ENCODE measurements at places on chromosomes 3 and 15.

GRCh38 chr3:34109846-34110245, 311.4 kb downstream of the PDCD6IP start:
- DNase-seq, result no peak

DNA sequence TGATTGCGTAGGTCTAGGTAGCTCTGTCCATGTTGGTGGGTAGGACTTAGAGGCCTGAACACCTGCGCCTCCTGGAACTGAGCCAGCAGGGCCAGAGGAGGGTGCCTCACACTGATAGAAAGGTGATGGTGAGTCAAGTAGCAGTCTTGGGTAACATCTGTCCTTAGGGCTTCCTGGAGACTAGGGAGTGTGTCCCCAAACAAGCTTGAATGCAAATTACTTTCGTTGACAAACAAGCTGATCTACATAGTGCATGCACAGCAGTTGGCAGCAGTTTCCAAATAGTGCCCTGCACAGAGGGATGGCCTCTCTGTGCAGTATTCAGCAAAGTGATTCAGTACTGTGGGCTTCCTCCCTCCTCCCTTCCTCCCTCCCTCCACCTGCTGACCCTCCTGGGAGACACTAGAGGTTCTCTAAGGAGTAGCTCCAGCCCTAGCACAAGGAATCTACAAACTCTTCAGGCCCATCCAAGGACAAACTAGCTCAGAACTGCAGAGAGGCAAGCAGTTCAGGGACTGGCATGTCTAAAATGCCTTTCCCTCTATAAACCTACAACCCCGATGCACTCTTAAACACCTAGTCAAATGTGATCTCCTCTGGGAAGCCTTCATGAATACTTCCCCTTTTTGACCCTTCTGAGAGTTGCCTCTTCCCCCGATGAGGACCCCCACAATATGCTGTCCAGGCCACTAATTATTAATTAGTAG, 61.0 kb downstream of the TLE3 start:
- no peak for DNase-seq

DNA sequence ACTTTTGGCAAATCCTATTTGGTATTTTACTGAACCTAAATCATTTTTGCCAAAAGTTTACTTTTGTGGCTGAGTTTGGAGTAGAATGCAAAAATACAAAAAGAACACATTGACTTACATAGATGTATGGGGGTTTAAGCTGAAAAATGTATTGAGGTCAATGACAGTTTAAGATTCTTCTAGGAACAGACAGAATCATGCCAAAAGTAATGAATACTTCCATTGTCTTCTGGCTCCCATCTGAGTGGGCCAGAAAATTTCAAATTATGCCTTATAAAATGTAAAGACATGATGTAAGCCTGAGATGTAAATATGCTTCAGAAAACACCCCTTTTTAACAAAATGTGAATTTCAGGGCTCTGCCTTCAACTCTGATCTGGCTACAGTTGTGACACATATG, 375.1 kb upstream of the DPH6 start:
- no peak for DNase-seq

GRCh38 chr15:78056714-78057269, 20.7 kb downstream of the TBC1D2B start:
- no peak for DNase-seq

DNA sequence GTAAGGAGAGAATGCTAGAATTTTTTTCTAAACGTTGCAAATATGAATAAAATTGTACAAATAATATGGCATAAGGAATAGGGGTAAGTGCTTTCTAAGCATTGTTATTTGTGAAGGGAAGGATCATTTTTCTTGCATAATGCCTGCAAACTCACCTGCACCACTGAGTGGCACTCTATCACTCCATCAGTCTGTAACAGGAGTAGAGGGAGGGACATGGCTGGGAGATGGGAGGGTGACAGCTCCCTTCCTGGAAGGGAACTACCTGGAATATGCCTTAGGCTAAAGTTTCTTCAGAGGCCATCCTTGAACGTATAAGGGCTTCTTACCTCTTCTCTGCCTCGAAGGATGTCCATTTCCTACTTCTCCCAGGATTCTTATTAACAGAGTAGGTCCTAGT, 3.0 kb downstream of the NAALADL2 start:
- DNase-seq, result no peak

DNA sequence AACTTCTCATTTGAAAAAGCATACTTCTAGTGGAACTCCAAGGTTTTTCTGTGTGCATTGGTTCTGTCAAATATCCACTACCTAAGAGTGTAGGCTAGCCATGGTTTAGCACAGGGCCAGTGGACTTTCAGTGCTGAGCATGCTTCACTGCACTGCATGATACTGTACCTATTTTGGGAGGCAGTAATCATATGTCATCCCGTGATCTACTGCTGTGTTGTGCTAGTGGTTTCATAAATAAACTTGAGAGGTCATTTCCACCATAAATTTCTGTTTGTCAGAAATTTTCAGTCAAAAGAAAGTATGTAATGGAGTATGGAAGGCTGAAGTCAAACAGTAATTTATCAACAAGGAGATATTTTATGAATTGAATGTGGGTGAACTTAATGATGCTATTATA, 203.6 kb downstream of the ROBO1 start:
- no peak for DNase-seq

DNA sequence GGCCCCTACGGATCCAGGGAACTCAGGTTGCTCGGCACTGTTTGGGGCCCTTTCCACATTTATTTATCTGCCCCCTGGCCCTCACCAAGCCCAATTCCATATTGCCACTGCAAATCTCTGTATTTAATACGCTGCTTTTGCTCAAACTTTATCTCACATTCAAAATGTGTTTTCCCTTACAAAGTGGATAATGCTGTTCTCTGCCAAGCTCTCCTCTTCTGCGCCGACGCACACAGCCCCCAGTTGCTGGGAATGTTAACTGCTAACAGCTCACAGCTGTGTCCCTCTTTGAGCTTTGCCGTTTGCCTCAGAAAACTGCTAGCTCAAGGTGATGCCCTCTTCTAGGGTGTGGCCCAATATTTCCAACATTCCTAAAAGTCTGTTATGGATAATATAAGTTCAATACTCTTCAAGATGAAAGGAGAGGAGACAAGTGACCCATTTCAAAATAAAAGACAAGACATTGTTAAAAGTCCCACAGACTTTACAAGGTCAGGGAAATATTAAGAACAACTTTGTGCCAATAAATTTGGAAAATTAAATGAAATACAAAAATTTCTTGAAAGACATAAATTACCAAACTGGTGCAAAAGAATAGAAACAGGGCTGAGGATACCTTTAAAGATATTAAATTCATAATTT, 12.6 kb upstream of the FBN1 start:
- DNase-seq, result no peak

- no peak for DNase-seq
Observed at GRCh38 chr3:126446301-126446700, 29.4 kb downstream of the ZXDC start.

GRCh38 chr15:68668926-68669600, 90.3 kb downstream of the CORO2B start:
- no peak for DNase-seq

- no peak for DNase-seq
Observed at GRCh38 chr15:57345584-57345983, 30.7 kb upstream of the CGNL1 start.

GRCh38 chr3:65829228-65829627, 209.5 kb downstream of the MAGI1 start:
- no peak for DNase-seq

GRCh38 chr15:95994418-95994817, 336.1 kb upstream of the NR2F2 start:
- peak; percentile 62 for DNase-seq

DNA sequence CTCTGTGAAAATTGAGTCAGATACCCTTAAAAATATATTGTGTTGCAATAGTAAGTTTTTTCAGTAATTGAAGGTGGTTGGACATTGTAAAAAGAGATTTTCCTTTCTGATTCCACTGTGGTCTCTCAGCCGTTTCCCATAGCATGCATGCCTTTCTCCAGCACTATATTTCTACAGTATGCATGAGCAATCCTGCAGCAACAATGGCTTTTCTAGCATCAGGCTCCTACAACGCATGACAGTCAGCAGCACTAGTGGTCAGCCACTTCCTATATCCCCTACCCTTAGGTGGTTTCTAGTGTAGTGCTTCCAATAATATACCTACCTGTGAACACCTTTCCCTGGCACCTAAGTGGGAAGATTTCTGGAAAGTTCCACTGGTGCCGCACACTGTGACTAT, 55.4 kb upstream of the SNRPN start:
- DNase-seq, result peak; percentile 3

GRCh38 chr15:56247266-56247665, 3.6 kb upstream of the RFX7 start:
- no peak for DNase-seq

DNA sequence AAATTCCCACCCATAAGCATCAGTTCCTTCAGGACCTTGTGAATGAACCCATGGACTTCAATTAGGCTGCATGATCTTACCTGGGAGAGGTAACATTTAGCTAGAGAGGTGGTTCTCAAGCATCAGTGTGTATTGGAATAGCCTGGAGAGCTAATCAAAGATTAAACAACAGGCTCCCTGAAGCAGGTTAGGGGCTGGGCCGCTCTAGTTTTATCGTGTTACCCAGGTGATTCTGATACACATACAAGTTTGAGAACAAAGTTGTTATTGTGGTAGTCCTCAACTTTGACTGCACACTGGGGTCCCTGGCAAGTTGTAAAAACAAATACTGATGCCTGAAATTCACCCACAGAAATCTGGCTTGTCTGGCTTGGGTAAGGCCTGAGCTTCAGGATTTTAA, 31.2 kb downstream of the MYH15 start:
- no peak for DNase-seq

- no peak for DNase-seq
Observed at GRCh38 chr3:179973931-179974361, 62.8 kb downstream of the PEX5L start.

DNA sequence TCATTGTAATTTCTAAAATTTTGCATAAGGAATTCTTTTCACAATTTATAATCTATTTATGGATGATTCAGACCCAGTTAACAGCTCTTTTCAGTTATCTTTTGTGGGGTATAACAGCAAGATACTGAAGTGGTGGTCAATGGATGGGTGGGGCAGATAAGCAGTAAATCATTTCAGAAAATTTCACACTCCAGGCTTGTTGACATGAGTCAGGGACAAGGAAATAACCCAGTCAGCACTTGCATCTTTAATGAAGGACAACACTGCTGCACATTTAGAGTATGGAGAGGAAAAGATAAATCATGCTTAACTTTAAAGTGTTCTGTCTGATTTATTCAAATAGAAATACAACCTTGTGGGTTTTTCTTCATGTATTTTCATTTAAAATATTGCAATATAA, 181.6 kb downstream of the ROBO1 start:
- DNase-seq, result no peak

- no peak for DNase-seq
Observed at GRCh38 chr3:52441091-52441771, 3.7 kb downstream of the SEMA3G start.

GRCh38 chr3:168003911-168004310, 91.8 kb downstream of the GOLIM4 start:
- no peak for DNase-seq

- no peak for DNase-seq
Observed at GRCh38 chr3:13529196-13530112, 19.5 kb upstream of the FBLN2 start.

GRCh38 chr3:133547432-133548041, 25.9 kb upstream of the CDV3 start:
- DNase-seq, result peak; percentile 74

- DNase-seq, result peak; percentile 37
Observed at GRCh38 chr3:25557694-25558093, 107.0 kb downstream of the TOP2B start.

DNA sequence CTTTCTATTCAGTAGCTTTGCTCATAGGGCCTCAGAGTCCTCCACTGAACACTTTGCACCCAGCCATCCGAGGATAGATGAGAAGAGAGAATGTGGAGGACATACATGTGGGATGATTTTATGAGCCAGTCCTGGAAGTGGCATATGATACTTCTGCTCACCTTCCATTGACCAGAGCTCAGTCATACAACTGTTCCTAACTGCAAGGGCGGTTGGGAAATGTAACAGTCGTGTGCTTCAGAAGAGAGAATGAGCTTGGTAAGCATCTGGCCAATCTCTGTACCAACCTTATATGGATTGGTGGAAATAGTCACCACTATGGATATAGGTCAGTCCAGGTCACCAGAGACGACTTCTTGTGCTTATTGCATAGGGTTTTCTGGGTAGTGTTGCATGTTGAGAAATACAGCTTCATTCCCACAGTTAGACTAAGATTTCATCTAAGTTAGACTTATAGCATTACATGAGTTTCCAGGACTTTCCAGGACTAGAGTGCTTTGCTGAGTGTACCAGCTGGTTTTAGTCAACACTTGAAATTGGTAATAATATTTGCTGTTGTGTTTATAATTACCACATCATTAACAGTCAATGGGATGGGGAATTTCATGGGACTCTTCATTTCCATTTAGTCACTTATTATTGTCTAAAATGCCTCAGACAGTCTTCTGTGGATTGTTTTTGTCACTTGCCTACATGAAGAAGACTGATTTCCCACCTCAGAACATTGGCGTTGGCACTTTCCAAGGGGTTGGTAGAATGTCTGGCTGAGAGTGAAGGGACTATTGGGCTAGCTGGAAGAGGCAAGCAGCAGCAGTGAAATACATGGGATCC, 214.5 kb upstream of the ROPN1 start:
- no peak for DNase-seq

GRCh38 chr3:118817748-118818165, 216.9 kb downstream of the IGSF11 start:
- DNase-seq, result peak; percentile 80

DNA sequence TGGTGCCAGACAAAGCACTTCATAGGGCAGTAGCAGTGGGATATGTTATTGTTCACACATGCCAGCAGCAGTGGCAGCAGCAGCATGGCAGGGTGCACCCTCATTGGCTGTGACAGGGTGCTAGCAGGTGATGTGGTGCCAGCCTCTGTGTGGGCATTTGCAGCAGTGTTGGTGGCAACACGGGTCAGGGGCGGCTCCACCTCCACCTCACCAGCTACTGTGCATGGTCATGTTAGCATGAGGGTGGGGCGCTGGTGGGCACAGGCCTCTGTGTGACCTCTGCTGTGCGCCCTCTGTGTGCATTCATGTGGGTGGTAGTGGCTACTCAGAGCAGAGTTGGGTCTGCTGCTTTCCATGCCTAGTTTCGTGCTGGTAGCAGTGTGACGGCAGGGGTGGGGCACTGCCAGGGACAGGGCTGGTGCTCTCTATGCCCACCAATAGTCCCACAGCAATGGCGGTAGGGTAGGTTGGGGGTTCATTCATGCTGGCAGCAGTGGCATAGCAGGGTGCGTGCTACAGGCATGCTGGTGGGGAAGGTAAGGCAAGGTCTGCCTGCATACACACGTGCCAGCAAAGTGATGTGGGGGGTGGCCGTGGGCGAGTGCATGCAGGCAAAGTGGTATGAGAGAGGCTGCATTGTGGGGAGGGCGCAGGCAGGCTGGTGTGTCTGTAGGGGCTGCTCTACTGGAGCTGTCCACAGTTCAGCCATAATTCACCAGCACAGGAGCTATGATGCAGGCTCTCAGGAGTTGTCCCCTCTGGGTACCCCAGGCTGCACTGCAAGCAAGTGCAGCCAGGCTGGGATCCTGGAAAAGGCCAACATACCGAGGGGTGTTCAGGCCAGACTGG, 402.7 kb downstream of the GRM7 start:
- no peak for DNase-seq

- no peak for DNase-seq
Observed at GRCh38 chr15:63254991-63255390, 22.4 kb upstream of the APH1B start.
